ENCODE measurements at places on chromosomes 3 and 15.
A peak's percentile ranks its signal among the peaks of the same experiment; 100 is the strongest.

DNA sequence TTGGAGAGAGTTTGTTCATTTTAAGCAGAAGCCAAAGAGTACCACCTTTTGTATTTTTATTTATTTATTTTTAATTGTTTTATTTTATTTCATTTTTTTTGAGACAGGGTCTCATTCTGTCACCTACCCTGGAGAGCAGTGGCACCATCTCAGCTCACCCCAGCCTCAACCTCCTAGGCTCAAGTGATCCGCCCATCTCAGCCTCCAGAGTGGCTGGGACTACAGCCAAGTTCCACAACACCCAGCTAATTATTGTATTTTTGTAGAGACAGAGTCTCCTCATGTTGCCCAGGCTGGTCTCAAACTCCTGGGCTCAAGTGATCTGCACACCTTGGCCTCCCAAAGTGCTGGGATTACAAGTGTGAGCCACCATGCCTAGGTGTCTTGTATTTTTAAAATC, 9.6 kb downstream of the CCR8 start:
- no peak for DNase-seq

- DNase-seq: peak; percentile 70
Observed at GRCh38 chr3:49276475-49277382, at the start of gene C3orf62. Gene C3orf62 (minus strand): TSS chr3:49277232. CDS start chr3:49276872, 360 bp downstream.

GRCh38 chr15:68989541-68990230, 24.8 kb upstream of the NOX5 start:
- DNase-seq: no peak

DNA sequence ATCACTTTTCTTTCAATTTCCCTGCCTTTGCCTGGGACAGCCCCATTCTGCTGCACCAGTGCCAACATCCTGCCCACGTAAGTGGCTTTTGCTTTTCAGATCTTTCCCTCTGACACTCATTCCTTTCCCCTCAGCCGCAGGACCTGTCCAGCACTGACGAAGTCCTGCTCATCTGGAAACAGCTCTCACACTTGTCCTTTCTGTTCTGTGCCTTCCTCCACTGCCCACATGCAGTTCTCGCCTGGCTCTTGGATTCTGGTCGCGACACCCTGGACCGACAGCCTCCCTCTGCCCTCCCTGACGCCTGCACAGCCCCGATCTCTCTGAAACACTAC, 99.7 kb downstream of the ADCY5 start:
- no peak for DNase-seq

- no peak for DNase-seq
Observed at GRCh38 chr3:60399861-60400845, 851.1 kb downstream of the FHIT start.

DNA sequence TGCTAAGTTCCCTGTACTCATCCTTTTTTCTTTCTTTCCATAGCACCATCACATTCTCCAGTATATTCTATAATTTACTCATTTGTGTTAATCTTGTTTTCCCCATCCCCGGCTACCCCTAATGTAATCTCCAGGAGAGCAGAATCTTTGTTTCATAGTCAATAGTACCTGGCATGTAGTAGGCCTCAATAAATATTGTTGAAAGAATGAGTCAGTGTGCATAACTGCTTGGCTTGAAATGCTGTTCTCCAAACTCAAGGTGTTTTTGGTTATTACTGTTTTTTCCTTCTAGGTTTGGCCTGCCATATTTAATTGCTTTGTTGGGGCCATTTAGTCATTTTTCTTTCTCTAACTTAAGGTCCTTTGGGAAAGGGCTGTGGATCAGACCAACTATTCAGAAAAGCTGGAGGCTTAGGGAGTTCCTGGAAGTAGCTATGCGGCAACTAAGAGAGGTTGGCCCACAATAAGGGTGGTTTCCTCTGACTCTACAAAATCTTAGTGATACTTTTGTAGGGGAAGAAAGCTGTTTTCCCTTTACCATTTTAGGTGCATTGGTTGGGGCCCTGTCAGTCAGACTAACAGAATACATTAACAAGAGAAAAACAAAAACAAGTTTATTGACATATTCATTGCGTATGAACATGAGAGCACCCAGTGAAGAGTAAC, 28.4 kb downstream of the KAT2B start:
- no peak for DNase-seq

DNA sequence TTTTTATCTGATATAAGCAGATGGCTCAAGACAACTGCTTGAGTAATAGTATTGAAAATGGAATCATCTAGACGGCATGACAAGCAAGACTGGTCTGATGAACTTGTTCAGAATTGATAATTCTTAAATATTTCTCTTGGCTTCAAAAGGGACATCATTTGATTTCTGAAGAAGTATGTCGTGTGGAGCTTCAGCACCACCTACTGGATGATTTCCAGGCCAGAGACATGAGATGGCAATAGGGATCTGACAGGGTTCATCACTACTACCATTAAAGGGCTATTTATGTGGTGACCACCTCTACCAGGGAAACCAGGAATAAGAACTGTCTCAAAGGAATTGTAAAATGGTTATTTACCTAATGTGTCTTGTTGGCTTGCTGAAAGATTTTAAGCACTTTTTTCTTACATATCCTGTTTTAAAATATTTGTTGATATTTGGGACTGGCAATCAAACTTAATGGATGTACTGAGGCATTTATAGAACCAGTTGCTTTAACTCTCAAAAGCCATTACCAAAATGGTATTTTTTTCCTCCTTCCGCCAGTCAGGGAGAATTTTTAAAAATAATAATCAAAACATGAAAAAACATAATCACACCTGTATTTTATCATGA, 99.5 kb upstream of the FAM98B start:
- DNase-seq: peak; percentile 62

DNA sequence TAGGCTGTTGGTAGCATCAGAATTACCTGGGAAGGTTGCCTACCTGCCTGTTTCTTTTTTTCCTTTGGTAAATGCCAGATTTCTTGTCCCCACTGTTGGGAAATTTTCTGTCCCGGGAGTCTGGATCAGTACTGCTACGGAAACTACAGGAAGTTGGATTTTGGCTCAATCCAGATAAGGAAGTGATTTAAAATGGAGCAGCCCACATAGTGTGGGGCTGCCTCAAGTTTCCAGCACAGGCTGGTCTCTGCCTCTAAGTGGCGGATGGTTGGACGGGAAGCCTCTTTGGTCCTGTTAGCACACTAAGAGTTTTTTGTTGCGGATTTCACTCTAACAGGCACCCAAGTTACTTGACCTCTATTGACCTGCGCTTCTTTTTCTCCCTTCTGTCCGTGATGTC, 54.7 kb downstream of the EEFSEC start:
- no peak for DNase-seq

GRCh38 chr3:15361494-15362214, 29.3 kb upstream of the SH3BP5 start:
- peak; percentile 26 for DNase-seq

DNA sequence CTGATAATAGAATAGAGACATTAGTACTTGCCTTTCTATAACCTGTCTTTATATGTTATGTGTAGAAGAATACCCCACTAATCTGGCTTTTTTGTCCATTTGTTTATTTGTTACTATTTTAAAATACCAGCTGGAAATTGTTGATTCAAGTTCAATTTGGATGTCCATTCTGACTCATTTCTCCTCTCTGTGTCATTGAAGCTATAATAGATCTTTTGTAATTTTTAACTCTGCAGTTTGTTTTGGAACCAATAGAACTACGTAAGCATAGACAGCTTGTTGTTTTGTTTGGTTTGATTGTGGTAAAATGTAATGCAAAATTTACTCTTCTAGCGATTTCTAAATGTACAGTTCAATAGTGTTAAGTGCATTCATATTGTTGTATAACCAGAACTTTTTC, 390.4 kb downstream of the ZIC1 start:
- no peak for DNase-seq

DNA sequence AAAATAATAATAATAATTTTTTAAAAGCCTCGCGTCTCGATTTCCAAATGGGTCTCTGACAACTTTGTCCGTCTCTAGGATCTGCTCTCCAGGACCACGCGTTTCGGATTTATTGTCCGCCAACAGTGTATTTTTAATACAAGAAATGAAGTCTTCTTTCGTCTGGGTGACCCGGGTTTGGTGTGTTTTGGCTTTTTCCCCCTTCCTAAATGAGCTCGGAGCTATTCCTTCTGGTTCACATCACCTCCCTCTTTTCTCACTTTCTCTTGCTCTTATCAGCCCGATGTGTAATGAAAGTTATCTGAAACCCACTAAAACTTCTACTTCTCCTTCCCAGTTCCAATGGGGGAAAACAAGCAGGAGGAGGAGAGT, 516.7 kb downstream of the MECOM start:
- DNase-seq: no peak

DNA sequence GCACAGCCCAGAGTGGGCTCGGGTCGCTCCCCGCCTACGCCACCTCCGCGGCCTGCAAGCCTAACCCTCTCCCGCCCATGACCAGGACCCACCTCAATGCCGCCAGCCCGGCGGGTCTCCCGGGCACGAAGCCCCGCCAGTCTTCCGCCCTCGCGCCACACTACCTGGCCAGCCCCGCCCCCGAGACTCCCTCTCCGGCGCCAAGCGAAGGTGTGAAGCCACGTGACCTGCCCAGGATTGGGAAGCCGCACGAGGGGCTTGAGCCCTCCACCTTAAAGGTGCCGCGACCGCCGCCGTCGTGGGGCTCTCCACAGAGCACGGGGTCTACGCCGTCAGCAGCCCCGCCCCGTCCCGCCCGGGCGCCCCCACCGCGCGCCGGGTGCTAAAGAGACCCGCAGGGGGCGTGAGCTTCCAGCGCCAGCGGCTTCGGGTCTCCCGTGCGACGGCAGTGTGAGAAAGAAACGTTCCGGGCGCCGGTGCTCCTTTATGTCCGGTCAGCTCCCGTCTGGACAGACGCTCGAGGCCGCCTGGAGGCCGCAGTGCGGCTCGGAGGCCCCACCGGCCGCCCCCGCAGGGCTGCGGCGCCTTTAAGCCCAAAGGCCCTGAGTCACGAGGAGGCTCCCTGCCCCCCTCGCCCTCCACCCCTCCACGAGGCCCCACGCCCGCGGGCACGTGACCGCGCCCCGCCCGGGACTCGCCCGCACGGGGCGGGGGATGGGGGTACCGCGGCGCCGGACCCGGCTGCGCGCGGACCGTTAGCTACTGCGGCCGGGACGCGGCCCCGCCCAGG, at the start of gene CPEB1:
CPEB1 (minus strand) TSS at position 319 of the 790 bp plus-strand sequence. CDS start 18,904 bp downstream, outside the sequence.
- DNase-seq: peak; percentile 31

GRCh38 chr3:99842826-99843589, 25.3 kb downstream of the CMSS1 start:
- DNase-seq: no peak

GRCh38 chr3:24476871-24477656, 17.6 kb downstream of the THRB start:
- no peak for DNase-seq

DNA sequence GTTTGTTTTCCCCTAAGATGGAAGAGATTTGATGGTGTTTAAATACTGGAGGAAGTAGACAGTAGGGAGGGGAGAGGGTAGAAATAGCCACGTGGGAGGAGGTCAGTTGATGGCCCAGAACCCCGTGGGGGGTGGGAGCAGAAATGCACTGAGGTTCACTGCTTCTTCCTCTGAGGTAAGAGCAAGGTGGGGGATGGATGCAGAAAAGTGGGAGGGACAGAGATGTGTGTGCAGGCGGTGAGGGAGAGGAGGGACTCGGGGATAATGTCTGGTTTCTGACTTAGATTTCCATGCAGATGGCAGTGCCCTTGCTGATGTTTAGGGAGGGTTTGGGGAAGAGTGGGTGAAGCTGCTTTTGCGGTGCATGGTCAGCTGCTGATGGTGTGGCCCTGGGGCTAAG, 102.9 kb downstream of the ARNT2 start:
- DNase-seq: no peak

GRCh38 chr3:148464246-148464645, 233.5 kb upstream of the AGTR1 start:
- no peak for DNase-seq

DNA sequence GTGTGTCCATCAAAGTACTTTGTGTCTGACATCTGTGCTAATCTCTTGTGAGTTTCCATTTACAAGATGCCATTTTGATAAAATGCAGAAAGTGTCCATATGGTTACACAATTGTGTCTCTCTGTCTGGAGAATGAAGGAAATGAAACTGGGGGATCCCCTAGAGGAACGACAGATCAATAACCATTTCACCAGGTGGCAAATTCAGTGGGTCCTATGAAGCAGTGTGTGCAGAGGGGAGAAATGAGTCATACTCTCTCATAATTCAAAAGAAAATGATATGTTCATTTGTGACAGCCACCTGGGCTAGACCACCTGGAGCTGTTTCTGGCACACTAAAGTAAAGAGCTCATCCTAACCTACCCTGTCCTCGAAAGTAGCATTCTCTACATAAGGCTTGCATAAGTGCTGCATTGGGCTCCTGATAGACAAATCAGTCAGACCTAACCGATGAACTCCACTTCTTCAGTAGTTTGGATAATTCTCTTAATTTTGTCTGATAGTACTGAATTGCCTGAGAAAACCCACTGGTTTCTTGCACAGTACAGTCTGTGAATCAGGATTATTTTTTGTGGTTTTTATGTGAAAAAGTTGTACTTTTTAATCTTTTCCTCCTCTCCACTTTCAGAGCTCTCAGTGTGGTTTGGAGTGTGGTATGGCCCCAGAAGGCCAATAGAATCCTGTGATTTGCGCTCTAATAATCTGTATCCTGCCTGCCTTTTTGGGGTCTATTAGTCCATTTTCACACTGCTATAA, 10.3 kb upstream of the CD47 start:
- peak; percentile 57 for DNase-seq

DNA sequence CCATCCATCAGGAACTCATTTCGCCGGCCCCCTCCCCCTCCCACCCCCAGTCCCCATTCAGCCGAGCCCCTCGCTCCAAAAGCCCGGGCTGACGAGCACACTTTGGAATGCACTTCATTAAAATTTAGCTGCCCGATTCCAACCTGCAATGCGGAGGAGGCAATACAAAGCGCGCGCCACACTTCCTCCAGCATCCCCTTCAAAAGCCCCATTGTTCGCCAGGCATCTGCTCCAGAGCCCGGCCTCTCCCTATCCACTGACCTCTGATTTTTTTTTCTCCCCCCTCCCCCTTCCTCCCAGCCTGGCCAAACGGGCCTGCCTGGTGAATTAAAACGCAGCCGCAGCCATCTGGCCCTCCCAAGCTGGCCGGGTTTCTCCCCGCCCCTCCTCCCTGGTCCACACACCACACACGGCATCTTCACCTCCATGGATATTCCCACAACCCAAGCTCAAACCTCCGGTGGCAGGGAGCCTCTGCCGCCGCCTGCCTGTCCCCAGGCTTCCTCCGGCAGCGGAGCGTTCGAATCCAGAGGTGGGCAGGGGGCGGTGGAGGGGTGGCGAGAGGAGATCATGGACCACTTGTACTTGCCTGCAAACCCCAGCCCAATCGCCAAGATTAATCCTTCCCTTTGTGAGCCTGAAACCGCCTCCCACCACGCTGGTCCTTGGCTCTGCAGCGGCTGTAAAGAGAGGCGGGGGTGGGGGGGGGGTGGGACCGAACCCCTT, 441.3 kb downstream of the MAGI1 start:
- no peak for DNase-seq

- DNase-seq: no peak
Observed at GRCh38 chr15:45203182-45203581, 15.4 kb upstream of the SHF start.

DNA sequence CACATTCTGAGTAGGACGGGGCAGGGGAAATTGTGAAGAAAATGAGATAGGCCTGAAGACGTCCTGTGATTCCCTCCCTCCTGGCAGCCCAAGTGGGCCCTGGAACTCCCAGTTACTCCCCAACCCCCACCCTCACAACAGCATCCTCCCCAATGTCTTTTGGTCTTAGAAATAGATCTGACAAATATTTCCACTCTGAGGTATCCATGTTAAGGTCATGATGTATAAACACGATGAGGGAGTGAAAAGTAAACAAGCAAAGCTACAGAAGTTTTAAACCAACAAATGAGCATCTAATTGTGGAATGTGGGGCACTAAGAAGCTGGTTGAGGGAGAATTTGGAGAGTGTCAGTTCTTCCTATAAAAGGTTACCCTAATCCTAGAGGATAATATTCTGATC, 103.7 kb upstream of the AADACL2 start:
- DNase-seq: no peak
